ENCODE measurements at places on chromosomes 7 and 10. TPM values are rescaled to one million over a fixed set of nuclear protein-coding genes. Genes with fewer than 3 reads are reported as not detected.

The TMEM236 gene
- polyA plus RNA-seq = 0.37 TPM

The TUBAL3 gene
- 0.40 TPM for polyA plus RNA-seq

The LIPN gene
- not detected for polyA plus RNA-seq

The PRSS58 gene
- not detected for polyA plus RNA-seq

The CAMK2G gene
- polyA plus RNA-seq = 32.6 TPM

The INTS15 gene
- 41.2 TPM for polyA plus RNA-seq

The SRGN gene
- polyA plus RNA-seq = 10.7 TPM

The VPS37D gene
- 9.4 TPM for polyA plus RNA-seq

The GNAT3 gene
- polyA plus RNA-seq = not detected

The FZD1 gene
- polyA plus RNA-seq = 53.5 TPM

The LAMB4 gene
- 4.3 TPM for polyA plus RNA-seq

The UCMA gene
- polyA plus RNA-seq = not detected

The NRAP gene
- not detected for polyA plus RNA-seq

The FAM24B gene
- 6.6 TPM for polyA plus RNA-seq

The CNNM1 gene
- polyA plus RNA-seq = 1.8 TPM

DNA sequence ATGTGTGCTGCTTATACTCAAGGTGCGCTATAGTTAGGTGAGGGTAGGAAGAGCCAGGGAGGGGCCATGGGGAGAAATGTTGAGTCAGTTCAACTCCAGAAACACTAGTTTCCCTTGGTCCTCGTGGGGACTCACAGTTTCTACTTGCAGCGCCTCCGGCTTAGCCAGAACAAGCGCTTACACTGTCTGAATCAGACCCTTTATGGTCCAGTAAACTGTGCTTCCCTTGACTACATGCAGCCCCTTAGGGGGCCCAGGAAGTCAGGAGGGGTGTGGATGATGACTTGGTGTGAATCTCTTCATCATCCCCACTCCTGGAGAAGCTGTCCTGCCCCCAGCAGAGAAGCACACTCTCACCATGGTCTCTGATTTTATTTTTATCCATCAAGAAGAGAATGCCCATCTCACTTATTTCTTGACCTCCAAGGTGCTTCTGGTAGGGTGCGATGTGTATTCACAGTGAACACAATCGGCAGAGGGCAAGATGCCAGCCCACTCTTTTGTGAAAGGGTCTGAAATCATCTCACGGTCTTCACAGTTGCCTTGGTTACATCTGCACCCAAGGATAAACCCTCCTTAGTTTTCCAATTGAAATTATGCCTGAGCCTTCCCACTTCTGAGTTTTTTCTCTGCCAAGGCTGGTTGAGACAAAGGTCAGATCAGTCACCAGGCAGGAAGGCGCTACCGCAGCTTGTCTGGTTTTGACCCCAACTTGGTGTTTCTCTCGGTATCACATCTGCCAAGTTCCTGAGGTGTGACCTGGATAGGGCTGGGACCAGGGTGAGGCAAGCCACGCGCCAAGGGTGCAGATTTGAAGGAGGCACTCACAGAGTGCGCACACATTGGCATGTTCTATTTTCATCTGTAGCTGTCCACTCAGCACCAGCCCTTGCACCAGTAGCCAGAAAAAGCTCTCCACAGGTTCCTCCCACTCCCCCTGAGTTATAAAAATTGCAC, 62.7 kb upstream of the LRRC4 start:
- DNase-seq = no peak

DNA sequence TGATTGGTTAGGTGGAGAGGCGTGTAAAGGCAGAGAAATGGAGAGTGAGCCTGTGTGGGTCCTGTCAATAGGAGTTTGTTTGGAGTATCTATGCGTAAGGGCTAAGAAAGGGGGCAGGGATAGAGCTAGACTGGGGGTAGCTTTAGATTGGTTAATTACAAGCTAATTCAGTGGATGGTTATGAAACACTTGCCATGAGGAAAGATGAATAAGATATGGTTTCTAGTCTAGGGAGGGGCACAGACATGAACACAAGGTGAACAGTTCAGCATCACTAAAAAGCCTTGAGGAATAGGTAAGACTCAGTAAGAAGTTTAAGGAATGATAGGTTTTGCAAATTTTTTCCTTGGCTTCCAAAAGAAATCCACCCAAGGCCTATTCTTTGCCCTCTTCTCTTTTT, 50.6 kb downstream of the PLPP4 start:
- DNase-seq = no peak

- no peak for DNase-seq
These were observed 105.5 kb upstream of the NPSR1 start for GRCh38 chr7:34552502-34552901.

- no peak for DNase-seq
These were observed 12.7 kb downstream of the HK1 start for GRCh38 chr10:69290993-69291392.

- DNase-seq = no peak
These were observed 672.4 kb upstream of the GALNT17 start for GRCh38 chr7:70459546-70459945.

GRCh38 chr7:23893176-23893941, 183.3 kb downstream of the STK31 start:
- peak; percentile 25 for DNase-seq

- no peak for DNase-seq
These were observed 5.1 kb downstream of the MSRB2 start for GRCh38 chr10:23100331-23101030.

GRCh38 chr7:155815332-155816191, 3.3 kb upstream of the SHH start:
- no peak for DNase-seq

GRCh38 chr10:89086801-89087521, 96.4 kb downstream of the FAS start:
- no peak for DNase-seq

DNA sequence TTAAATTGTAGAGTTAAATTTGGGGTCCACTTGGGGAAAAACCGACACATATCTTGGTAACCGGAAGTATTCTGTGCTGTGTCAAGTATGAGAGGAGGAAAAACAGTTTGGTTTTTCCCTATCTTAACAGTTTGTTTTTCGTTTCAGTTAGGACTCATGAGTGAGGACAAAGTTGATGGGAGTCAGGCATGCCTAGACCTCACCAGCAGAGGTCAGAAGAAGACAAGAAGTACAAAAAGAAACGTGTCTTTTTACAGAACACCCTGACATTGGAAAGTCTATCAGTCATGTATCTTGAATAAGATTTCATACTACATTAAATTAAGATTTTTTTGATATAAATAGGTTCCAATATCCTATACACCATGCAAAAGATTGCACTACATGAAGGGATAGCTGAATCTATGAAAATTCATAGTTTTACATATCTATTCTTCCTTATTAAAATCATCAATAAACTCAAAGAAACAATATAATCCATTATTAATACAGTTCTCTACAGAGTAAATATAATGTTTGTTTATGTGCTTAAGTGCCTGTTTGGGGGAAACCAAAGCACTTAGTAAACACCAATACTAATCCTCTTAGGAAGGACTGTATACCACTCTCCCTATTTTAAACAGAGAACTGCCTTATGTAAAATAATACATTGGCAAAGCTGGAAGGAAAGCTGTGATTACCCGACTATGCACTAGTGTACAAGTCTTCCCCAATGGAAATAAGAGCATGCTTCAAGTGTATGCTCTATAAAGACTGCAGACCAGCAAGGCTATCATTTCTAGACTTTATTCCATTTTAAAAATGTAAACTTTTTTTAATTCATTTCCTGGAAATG, 95.6 kb downstream of the USP6NL start:
- DNase-seq = peak; percentile 64

- DNase-seq = peak; percentile 29
These were observed 29.2 kb downstream of the FAM3C start for GRCh38 chr7:121366852-121367431.

GRCh38 chr10:94412449-94412848, 10.1 kb downstream of the TBC1D12 start:
- peak; percentile 46 for DNase-seq

DNA sequence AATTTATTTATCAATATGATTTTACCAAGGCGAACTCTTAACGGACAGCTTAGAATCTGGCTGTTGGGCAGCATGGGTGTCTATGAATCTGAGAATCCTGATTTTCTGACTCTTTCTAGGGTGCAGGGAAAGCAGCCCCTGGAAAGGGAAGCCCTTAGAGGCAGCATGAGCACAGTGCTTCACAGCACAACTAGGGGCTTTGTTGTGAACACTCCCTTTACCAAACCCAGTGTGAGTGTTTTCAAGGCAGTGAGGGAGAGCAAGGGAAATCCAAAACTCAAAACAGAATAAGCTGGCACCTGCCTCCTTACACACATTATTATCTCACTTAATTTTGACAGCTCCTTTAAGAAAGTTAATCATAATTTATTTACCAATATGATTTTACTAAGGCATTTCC, 116.3 kb upstream of the CSTF2T start:
- DNase-seq = no peak

DNA sequence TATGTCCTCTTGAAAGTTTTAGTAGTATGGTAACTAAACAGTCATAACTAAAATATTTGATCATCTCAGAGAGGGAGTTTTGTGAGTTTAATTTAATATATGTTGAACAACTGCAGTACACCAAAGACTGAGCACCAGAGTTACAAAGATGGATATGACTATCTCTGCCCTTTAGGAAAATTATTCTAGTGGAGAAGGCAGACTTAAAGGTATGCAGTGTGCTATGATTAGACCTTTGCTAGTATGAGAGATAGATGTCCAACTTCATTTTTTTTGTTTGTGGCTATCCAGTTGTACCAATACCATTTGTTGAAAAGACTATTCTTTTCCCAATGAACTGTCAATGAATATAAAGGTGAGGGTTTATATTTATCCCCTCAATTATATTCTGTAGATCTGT, 33.4 kb downstream of the AKAP9 start:
- no peak for DNase-seq

DNA sequence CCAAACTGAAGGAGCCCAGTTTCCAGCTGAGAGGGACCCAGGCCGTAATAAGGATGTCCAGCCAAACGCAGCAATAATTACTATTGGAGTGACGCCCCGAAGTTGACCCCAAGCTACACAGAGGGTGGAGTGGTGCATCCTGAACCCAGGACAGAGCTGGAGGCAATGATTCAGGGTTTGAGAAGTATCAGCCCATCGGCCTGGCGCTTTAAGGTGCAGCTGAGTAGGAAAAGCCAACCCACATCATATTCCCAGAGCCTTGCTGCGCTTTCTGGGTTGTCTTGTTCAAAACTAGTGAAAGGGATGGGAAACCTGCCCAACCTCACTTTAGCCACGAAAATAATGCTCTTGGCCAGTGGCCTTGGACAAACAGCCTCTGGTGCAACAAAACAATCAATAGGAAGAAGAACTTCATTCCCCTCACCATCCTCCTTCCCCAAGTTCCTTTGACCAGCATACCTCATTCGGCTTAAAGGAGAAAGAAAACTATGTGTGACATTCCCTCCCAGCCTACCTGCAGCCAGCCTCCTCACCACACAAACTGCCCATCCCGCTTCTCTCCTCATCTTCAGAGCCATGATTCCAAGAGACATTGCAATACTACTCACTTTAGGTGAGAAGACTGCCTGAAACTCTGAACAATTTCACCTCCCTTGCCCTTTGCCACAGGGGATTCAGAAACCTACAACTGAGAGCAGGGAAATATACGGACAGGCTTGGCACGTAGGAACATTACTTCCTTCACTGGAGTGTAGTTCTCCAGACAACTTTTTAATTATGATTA, 217.2 kb upstream of the MKLN1 start:
- DNase-seq = no peak

- DNase-seq = no peak
These were observed 30.7 kb upstream of the ELOVL3 start for GRCh38 chr10:102195296-102195870.

GRCh38 chr7:28267012-28267411, 86.4 kb upstream of the JAZF1 start:
- DNase-seq = no peak

DNA sequence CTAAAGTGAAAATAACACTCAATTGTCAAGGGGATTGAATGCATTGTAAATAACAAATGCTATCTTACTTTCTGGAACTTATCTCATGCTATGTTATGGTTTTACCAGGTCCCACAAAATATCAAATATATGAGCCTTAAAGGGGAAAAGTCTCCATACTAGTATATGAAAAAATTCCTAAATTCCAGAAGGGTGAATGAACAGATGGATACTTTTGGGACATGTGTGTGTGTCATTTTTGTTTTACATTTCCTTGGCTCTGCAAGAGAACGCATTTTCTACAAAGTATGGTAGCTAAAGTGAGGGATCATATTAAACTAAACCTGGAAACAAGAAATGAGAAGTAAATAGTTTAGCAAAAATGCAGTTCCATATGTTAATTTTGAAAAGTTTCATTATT, 682.8 kb downstream of the INHBA start:
- no peak for DNase-seq

GRCh38 chr7:89316584-89317251, 521.2 kb upstream of the TEX47 start:
- no peak for DNase-seq

DNA sequence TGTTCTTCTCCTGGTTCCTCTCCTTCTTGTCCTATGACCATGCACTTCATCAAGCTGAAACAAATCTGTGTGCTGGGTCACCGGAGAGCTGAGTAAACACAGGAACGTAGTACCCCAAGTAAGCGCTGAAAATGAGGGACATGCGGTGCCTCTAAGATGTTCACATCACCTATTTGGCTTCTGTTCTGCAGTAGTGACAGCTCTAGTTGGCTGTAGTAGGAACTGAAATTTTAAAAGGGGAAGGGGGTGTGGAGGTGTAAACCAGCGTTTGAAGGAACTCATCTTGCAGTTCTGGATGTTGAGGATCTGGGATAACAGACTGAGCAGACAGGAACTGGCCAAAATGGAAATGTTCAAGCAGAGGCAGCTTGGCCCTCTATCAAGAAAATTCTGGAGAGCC, 85.2 kb downstream of the WNT2 start:
- no peak for DNase-seq

- no peak for DNase-seq
These were observed 51.3 kb downstream of the PCLO start for GRCh38 chr7:83111391-83111790.

DNA sequence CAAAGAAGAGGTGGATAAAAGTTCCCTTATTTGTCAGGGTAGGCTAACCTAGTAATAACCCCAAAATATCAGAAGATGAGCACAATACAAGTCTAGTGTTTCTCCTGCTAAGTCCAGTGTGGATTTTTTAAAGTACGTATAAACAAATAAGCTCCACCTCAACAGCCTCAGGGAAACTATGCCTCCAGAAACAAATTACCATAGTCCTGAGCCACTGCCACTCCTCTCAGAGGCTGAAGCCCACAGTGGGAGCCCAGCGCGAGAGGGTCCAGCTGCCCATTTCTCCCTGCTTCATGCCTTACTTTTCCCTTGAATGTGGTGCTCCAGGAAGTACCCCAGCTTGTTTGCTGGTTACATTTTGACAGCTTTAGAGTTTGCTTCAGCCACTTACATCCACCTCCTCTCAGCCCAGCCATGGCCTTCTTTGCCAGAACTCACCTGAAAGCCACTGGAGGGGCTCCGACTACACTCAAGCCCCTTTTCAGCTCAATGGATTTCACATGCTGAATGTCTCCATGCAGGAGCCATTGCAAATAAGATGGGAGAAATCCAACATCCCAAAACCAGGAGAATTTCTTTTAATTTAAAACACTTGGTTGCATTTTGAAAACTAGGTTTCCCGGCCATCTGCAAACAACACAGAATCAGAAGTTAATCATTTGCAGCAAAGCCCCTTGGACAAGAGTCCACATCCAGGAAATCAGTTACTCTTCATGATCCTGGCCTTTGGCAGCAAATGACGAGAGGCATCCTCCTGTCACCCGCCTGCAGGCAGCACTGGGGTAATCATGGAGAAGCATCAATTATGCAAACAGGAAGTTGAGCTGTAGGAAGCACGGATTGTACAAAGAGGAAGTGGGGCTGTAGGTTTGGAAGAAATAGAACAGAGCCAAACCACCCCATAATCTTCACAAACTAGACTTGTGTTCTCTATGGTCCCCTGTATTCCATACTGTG, 138.1 kb downstream of the HERPUD2 start:
- DNase-seq = peak; percentile 4

Data from left kidney (tissue), 8 donors.